ENCODE measurements at places on chromosomes 1 and 21.

DNA sequence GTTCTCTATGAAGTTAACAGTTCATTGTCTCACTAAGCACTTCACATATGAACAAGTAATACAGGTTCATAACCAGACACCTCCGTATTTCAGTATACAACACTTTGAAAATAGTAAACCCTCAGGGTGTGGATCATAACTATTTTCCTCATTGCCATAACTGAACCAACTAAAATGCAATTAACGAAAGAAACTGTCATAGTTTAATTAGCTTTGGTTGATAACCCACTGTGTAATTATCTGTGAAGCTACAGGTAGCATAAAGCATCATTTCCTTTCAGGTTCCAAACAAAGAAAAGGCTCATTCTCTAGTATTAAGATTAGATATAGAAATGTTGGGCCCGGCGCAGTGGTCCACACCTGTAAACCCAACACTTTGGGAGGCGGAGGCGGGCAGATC is 58.5 kb downstream of the EIF4G3 start:
- DNase-seq = no peak

DNA sequence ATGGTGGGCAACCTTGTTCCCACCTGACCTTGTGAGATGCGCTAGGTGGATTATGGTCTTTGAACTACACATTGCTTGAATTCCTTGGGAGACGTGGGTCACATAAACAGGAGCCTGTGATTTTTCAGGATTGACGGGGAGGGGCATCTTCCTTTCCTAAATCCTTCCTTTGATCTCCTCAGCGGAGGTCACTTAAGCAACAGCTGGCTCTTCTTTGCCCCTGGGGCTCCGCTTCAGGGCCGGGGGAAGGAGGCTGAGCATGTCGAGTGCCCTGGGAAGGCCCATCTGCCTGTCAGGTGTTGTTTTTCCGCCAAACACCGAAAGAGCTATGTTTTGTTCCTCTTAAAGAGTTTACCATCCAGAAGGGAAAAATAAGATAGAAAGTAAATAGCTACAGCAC is 40.6 kb downstream of the KIF26B start:
- DNase-seq = no peak

GRCh38 chr1:58084266-58084665 is 462.3 kb downstream of the OMA1 start:
- DNase-seq = no peak

DNA sequence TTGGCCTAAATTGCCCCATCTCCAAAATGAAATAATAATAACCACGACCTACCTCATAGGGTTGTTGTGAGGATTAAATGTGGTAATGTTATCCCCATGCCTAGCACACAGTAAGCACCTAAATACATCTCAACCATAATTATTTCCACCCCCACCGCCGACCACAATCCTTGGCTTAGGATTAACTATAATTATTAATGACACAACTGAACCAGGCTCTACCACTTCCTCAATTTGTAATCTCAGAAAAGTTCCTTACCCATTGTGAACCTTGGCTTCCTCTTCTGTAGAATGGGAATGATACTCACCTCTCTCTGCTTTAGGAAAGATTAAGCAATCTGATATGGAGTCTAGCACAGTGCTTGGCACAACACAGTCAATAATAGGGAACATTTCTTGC is 44.3 kb upstream of the TACSTD2 start:
- DNase-seq = no peak

DNA sequence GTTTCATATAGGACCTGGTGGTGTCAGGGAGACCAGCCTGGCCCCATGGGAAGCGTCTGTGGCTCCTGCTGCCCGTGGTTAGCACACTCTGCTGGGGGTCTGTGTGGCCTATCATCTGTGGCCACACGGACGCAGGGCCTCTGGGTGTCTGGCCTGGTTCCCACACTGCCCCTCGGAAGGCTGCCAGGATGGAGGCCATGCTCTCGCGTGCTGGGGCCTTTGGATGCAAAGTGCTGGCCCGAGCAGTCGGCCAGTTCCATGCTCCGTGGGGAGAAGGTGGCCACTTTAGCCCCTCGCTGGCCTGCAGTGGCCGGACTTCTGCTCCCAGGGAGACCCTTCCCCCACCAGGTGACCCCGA is 20.8 kb upstream of the LRRC3 start:
- DNase-seq = no peak

GRCh38 chr1:68210829-68211228 is 21.5 kb downstream of the WLS start:
- no peak for DNase-seq

GRCh38 chr1:38715415-38715814 is 144.2 kb downstream of the RRAGC start:
- no peak for DNase-seq

DNA sequence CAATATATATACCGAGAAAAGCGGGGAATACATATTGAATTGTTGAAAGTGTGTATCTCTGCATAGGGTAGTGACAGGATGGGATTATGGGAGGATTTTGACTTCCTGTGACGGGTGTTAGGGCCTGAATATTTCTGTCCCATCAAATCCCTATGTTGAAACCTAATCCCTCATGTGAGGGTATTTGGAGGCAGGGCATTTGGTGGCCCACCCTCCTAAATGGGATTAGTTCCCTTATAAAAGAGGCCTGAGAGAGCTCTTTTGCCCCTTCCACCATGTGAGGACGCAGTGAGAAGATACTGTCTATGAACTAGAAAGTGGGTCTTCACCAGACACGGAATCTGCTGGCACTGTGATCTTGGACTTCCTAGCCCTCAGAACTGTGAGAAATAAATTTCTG is 137.3 kb downstream of the ZSCAN20 start:
- no peak for DNase-seq

DNA sequence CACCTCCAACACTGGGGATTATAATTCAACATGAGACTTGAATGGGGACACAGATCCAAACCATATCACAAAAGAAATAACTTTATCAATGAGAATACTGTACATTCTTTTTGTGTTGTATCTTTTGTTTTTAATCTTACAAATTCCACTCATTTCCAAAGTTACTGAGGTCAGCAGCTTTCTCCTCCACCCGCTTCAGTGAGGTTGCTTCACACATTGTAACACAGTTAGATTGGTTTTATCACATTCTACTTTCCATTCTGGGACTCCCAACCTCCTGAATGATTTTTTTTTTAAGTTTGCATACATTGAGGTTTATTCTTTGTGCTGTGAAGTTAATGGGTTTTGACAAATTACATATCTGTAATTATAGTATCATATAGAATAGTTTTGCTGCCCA is 43.8 kb downstream of the DDAH1 start:
- no peak for DNase-seq

GRCh38 chr1:193456811-193457280 is 270.4 kb upstream of the B3GALT2 start:
- DNase-seq = no peak

GRCh38 chr1:87404296-87404695 is 75.6 kb downstream of the LMO4 start:
- peak; percentile 18 for DNase-seq

DNA sequence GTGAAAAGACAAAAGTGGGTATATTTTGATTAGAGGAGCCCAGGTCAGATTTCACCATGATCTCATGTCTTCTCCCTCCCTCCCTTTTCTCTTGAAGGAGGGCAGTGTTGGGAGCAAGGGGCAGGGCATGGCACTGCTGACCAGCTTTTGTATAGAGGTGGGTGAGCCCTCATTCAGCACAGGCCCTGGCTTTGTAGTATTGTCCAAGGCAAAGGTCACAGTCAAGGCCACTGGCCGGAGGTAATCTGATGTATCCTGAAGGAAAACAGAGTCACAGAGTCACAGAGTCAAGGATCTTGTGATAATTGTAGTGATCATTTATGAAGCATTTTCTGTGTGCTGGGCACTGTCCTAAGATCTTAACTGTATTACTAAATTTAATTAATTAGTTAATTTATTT is 11.9 kb downstream of the ITGA10 start:
- DNase-seq = no peak

DNA sequence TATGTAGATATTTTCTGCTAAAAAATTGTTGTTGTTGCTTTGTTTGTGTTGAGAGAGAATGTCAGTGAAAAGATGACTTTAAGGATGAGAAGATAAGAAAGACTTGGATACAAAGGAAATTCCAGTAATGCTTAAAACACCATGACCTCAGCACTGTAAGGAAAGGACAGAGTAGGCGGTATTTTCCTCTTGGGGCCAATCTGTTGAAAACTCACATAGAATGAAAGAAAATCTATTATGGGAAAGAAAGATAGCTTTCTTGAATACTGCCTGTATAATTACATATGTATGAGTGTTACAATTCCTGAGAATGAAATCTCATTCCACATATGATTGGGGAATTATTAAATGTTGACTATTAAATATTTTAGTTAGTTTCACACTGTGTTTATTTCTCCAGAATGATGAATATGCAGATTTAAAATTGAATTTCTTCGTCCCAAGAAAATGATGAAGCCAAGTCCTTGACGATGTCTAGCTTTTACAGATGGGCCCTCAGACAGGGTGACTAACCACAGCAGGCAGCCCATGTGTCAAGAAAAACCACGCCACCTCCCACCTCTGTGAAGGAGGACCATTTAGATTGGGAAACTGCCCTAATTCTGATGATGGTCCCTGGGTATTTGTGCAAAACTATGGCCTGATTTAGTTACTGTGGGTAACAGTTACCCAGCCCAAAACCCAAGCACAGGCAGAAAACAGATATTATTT is 49.7 kb upstream of the LMO4 start:
- no peak for DNase-seq

DNA sequence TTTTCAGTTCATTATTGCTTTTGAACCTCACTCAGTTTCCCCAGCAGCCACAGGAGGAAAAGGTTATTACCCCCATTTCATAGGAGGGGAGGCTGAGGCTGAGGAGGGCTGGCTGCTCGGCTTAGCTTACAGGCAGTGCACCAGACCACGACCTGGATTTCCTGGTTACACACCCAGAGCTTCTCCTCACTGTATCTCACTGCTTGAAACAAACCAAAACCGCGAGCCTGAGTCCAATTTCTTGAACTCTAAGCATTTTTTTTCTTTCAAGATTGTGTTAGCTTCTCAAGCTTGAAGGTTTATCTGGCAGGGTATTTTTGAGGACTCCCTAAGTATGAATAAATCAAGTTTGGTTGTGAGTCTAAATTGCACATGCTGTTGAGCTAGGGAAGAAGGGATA is 188.9 kb upstream of the EDN2 start:
- peak; percentile 41 for DNase-seq
